Kidney glomerular epithelial cell (primary cell): ENCODE measurements at places on chromosomes 5 and 9.

- DNase-seq: peak; percentile 24
Observed at GRCh38 chr9:13721481-13722235, 442.2 kb upstream of the MPDZ start.

DNA sequence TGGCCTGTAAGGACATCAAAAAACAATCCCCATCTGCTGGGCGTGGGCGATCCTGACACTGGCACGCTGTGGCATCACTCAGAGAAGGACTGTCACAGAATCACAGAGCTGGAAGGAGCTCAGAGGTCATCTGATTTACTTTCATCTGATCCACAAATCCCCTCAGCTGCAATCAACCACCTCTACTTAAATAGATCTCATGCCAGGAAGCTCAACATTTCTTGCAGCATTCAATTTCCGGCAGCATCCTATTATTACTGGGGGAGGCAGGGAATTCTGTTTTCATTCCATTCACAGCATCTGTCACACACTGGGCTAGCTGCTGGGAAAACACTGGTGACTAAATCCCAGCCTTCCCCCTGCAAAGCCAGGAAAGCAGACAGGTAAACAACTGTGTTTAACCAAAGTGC is 38.3 kb downstream of the RETREG1 start:
- no peak for DNase-seq

- no peak for DNase-seq
Observed at GRCh38 chr5:150625164-150625535, 15.3 kb upstream of the SYNPO start.

- peak; percentile 70 for DNase-seq
Observed at GRCh38 chr5:95960667-95961616, 709 bp downstream of the ELL2 start.

DNA sequence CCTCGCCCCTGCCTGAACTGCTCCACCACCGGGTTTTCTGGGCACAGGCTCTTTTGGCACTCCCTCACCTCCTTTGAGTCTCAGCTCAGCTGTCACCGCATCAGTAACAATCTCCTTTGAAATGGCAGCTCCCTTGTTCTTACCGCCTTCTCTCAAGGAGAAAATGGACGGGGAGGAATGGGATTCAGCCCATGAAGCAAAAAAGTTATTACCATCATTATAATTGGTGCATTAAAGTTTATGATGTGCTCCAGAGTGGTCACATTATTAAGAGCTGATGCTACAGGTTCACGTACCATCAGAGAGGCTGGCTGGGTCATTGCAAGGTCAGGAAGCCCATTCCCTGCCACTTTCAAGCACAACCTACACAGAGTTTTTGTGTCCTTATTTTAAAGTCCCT is 344.7 kb downstream of the AGTPBP1 start:
- no peak for DNase-seq

- no peak for DNase-seq
Observed at GRCh38 chr5:143966280-143966679, 154.3 kb downstream of the HMHB1 start.

DNA sequence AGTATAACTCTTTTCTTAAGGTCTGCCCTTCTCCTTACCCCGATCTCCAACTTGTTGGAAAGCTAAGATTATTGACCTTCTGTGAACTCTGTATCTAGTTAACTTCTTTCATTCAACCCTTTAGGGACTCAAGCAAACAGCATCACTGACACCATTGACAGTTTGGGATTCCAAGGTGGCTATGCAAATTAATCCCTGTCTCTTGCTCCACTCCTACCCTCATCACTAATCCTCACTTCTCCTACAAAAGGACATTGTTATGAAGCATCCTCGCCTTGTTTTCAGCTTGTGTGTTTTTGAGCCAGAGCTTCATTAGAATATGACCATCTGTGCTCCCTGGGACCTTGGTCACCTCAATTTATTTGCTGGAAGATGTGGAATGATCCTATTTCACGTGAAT is 337.9 kb downstream of the PDE4D start:
- no peak for DNase-seq

DNA sequence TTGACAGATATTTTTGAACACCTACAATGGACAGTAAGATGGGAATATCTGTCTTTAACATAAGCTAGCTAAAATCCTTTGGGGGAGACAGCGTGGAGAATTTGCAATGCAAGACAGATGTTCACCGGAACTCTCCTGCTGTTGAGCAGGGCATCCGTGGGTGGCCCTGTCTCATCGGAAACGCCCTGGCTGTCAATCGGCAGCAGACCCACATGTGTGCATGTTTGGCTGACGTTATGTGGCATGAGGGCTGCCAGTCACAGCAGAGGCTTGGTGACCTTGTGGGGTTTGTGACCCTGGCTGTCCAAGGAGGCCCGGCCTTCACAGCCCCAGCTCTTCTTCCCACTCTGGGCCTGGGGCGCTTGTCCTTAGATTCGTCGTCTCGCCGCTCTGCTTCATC is 129.7 kb upstream of the OTULINL start:
- no peak for DNase-seq

DNA sequence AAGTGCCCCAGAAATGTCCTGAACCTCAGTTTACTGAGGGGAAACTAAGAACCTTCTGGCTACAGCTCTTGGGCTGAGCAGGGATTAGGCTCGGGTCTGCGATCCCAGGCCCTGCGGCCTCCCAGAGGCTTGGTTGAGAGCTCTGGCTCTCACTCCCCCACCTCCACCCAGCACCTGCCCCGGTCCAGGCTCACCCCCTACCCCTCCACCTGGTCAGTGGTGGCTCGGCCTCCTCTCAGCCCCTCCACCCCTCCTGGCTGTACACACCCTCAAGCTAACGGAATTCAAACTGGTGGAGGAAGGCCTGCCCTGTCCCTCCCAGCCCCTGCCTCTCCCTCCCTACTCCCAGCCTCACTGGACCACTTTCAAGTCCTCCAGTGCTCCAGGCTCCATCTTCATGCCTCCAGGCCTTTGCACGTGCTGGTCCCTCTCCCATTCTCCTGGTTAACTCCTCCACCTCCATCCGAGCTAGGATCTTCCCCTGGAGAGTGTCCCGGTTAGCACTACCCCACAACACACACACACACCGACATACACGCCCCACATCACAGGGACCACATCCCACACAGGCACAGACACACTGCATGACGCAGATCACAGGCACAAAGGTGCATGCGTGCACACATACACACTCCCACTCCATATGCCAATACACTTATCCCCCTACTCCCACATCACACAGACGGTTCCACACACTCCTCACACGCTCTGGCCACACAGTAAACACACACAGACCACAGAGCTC is 130.9 kb downstream of the C9orf50 start:
- peak; percentile 53 for DNase-seq

- no peak for DNase-seq
Observed at GRCh38 chr9:133125941-133126696, 5.1 kb upstream of the RALGDS start.
